Activated naive CD4-positive, alpha-beta T cell treated with anti-CD3 and anti-CD28 coated beads for 36 hours (primary cell): ENCODE measurements at places on chromosomes 3 and 15.

DNA sequence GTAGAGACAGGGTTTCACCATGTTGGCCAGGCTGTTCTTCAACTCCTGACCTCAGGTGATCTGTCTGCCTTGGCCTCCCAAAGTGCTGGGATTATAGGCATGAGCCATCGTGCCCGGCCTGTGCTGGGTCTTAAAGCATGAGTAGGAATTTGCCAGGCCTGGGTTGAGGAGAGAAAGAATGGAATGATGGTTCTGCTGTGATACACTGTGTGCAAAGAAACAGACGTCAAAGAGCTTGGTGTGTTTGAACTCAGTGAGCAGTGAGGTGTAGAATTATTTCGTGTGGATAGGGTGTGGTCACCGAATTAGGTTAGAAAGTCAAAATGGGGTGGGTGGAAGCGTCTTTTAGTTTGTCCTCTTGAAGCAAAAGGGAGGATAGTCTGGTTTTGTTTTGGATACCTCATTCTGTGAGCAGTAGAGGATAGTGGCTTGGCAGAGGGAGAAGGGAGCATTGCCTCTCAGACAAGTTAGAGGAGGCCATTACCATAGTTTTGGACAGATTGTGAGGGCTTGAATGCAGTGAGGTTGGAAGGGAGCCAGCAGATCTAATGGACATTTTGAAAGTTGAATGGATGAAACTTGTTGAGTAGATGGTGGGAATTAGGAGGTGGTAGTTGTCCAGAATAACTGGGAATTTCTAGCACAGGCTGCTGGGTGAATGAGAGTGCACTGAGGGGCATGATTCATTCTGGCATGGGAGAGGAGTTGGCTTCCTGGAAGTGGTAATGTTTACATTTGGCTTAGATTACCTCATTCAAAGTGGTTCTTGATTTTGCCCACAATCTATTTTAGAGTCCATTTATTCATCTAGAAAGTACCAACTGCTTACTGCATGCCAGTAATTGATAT, 27.2 kb downstream of the AKAP13 start:
- peak; percentile 59 for DNase-seq

- DNase-seq: no peak
Observed at GRCh38 chr3:127865941-127866340, 43.6 kb upstream of the MGLL start.

DNA sequence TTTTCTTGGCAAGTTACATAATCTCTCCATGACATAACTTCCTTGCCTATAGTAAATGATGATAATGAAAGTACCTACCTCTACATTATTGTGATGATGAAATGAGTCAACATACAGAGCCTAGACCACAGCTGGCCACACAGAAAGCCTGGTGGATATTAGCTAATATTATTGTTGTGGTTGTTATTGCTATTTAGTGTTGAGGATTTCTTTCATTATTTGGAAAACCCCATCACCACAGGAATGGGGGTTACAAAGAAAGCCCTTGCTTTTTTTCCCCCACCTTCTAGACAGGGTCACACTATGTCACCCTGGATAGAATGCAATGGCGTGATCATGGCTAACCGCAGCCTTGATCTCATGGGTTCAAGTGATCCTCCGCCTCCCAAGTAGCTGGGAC, 125.0 kb downstream of the PDZRN3 start:
- DNase-seq: no peak

DNA sequence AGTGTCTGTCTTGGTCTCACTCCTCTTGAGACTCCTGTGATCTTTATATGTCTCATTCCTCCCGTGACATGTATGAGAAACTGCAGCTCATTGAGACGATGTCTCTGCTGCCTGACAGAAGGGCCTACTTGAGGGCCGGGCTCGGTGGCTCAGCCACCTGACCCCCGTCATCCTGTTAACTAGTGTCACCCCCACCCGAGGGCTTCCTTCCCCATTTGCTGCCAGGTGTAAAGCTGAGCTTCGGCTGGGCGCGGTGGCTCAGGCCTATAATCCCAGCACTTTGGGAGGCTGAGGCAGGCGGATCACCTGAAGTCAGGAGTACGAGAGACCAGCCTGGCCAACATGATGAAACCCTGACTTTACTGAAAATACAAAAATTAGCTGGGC, 12.7 kb downstream of the SEMA4B start:
- DNase-seq: no peak

- no peak for DNase-seq
Observed at GRCh38 chr3:173584838-173585831, 187.6 kb downstream of the NLGN1 start.

DNA sequence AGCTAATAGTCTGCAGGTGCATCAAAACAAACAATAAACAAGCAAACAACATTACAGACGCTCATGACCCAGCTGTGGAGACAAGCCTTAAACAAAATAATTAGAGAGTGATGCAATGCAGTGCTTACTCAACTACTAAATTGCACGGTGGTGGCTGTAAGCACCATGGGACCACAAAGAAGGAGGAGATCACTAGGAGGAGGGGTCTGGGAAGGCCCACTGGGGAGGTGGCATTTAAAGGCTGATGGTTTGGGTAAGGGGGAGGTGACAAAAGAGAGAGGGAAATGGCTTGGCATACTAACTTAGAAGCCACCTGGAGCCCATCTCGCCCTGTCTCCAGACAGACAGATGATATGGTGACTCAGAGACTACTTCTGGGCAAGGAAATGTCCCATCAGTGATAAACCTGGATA, 516.7 kb downstream of the FOXP1 start:
- DNase-seq: peak; percentile 71

- no peak for DNase-seq
Observed at GRCh38 chr3:46946416-46946815, 30.1 kb downstream of the CCDC12 start.

DNA sequence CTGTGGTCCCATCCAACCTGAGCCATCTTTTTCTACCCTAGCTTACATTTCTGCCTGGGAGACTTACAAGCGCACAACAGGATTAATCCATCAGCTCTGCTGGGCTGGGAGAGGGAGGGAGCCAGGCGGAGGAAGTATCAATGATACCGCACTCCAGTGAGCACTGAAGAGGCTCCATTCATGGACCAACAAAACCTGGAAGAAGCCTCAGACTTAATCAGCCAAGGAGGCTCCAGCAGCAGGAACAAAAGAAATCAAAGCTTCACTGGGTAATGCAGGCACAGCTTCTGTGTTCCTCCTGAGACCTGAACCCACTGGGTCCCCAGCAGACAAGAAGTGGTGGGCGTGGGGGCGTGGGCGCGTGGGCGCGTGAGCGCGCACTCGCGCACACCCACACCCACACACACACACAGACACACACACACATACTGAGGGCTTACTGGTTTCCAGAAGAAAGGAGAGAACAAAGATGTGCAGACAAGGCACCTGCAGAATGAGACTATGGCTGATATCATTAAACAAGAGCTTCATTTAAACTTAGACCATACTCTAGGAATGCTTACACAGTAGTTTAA, 87.0 kb upstream of the BOC start:
- DNase-seq: no peak

- no peak for DNase-seq
Observed at GRCh38 chr3:104943974-104944373, 422.7 kb upstream of the ALCAM start.

- no peak for DNase-seq
Observed at GRCh38 chr3:16770792-16771191, 114.0 kb upstream of the PLCL2 start.

GRCh38 chr15:70853318-70853972, 512 bp downstream of the LARP6 start:
- DNase-seq: peak; percentile 14

DNA sequence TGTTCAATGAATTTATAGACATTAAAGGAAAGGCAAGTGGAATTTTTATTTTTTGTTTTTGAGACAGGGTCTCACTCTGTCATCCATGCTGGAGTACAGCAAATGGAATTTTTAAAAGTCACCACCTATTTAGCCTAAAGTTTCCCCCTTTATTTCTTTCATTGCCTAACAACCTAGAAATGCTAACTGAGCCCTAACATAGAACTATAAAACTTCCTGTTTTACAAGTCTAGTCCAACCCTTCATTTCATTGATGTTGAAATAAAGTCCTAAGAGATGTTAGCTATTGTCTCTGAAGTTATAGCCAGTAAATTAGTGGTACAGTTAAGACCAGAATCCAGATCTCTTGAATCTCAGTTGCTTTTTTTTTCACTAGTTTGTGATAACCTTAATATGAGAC, 39.0 kb downstream of the MAPK6 start:
- no peak for DNase-seq

DNA sequence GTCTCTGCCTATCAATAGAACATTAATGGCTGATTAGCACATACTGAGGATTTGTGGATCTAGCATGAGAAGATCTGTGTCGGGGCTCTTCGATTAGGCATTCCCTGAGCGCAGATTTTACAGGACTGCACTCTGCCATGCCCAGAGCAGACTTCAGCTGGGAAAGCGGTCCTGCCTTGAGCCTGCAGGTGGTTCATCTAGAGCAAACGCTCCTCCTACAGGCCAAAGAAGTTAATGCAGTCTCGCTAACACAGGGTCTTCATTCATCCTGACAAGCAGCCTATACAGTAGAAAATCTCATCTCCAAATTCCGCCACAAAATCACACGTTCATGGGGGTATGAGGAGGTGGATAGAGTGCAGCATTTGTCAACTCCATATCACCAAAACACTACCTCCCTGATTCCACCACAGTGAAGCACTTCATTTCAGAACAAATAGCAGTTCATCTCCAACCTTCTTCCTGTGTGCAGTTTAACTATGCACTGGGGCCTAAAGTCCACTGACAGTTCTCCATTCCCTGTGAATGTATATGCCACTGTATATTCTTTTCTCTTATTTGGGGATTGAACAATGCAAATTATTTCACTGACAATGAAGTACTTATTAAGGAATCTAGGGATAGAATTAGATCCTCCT, 405.8 kb downstream of the IGSF11 start:
- DNase-seq: peak; percentile 38

- no peak for DNase-seq
Observed at GRCh38 chr3:124084022-124084881, 92.3 kb upstream of the ROPN1 start.

DNA sequence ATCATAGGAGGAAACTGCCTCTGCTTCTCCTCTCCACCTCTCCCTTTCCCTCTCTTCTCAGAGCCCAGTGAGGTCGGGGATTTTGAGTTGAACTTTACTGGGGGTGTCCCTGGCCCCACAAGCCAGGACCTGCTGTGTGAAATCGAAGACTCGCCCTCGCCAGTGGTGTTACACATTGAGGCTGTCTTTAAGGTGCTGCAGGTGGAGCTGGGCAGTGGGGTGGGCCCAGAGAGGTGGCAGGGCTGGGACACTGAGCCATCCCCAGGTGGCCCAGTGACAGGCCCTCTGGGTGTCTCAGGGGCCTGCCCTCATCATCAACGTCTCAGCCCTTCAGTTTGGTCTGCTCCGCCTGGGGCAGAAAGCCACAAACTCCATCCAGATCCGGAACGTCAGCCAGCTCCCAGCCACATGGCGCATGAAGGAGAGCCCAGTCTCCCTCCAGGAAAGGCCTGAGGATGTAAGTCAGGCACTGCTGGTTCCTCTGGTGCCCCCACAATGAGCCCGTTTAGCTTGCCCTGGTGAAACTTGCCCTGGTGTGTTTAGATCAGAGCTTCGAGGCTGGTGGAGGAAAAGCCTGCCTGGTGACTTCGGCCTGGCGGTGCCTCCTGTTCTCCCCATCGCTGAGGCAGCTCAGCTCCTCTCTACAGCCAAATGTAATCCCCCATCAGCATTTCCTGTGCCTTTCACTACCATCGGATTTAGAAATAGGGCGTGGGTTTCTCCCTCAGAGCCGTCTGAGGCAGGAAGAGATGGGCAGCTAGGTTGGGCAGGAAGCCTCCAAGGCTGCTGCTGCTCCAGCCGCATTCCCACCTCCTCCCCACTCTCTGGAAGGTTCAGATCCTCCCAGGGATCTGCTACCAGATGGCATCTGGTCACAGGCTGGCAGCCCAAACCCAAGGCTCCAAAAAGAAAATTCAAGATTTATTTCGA, 39.2 kb downstream of the ACAA1 start:
- DNase-seq: no peak

DNA sequence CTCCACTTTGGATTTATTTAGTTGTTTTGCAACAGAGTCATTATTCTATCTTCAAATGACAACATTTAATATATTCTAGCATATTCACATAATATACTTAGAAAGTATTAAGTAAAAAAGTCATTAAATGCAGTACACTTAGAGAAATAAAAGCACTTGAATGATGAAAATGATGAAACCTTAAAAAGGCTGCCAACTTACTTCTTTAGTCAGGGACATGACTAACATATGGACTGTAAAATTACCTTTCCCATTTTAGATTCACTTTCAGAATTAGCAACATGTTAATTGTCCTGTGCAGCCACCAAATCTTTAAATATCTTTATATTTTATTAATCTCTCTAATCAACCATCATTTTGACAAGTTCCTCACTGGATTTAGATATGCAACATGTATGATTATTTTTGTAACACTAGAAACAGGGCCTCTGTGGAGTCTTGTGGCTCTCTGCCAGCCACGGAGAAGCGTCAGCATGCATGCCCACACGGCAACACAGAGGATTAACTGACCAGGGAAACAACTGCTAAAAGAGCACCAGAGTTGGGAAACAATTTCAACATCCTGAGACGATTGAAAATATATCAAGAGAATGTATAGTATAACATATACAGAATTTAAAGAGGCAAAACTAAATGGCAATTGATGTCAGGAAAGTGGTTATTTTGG, 95.7 kb downstream of the ANO10 start:
- DNase-seq: no peak
